ENCODE measurements at places on chromosomes 5 and 9. TPM values are rescaled to one million over a fixed set of nuclear protein-coding genes. Genes with fewer than 3 reads are reported as not detected.

DNA sequence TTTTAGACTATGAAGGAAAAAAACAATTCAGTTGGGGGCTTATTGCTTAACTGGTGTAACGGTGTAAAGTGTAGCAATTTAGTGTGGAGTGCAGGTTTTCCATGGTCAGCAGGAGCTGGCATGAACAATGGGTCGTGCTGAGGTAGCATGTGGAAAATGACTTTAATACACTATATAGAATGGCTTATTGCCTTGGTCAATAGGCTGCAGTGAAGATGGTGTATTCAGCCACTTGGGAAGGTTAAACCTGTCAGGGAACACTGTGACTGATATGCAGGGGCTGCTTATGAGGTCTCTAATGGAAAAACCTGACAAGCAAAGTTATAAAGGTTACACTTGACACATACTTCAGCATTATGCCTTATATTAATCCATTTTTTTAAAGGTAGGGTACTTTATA, 764.7 kb upstream of the ARRDC3 start:
- DNase-seq: no peak

DNA sequence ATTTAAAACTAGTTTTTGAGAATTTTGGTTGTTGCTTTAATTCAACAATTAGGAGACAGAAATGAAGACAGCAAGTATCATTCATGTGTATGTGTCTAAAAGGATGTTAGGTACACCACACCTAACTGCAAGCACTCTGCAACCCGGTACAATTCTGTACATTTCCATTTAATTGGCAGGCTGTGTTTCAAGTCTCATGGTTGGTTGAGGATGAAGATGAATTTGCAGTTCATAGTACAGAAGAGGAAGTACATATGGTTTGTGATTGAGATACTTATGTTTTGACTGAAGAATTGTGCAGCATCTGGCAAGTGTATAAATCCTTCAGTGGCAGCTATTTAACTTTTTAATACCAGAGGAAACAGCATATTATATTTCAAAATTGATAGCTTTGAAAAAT, 628.7 kb upstream of the ZNF608 start:
- no peak for DNase-seq

- no peak for DNase-seq
These were observed 142.7 kb downstream of the SGCD start for GRCh38 chr5:156469636-156470035.

- DNase-seq: peak; percentile 91
These were observed 39.8 kb upstream of the RANBP6 start for GRCh38 chr9:6055216-6055615.

GRCh38 chr9:69324549-69325401, at the start of gene ENTREP1:
ENTREP1 (plus strand) TSS chr9:69325215; CDS start chr9:69325310, 95 bp downstream.
- peak; percentile 44 for DNase-seq

DNA sequence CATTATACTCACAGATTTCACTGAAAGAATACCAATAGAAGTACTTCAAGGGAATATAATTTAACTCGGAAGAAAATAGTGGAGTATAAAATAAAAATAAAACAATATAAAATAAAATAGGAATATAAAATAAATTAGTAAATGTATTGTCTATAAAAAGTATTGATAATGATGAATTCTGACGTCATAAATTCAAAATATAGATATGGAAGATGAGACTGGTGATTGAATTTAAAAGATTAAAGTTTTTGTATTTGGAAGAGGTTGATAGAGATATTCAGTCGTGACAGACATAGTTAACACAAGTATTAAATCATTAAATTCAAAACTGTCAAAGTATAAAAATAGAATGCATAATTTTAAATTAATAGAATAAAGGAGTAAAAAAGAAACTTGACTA, 964.9 kb upstream of the C9orf72 start:
- no peak for DNase-seq

DNA sequence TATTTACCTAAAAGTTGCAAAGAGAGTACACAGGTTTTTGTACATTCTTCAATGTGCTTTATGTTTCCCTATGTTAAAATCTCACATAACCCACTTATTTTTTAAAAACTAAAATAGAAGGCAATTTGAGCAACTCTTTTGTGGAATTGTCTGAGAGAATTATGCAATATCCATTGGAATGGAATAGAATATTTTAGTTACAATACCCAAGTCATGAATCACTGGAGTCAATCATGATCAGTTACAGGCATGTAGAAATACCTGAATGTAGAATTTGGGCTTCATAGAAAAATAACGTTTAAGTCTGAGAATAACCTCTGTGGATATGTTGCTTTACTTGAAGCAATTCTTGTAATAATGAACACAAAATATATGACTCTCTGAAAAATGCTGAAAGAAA, 143.3 kb downstream of the FGF10 start:
- peak; percentile 8 for DNase-seq

DNA sequence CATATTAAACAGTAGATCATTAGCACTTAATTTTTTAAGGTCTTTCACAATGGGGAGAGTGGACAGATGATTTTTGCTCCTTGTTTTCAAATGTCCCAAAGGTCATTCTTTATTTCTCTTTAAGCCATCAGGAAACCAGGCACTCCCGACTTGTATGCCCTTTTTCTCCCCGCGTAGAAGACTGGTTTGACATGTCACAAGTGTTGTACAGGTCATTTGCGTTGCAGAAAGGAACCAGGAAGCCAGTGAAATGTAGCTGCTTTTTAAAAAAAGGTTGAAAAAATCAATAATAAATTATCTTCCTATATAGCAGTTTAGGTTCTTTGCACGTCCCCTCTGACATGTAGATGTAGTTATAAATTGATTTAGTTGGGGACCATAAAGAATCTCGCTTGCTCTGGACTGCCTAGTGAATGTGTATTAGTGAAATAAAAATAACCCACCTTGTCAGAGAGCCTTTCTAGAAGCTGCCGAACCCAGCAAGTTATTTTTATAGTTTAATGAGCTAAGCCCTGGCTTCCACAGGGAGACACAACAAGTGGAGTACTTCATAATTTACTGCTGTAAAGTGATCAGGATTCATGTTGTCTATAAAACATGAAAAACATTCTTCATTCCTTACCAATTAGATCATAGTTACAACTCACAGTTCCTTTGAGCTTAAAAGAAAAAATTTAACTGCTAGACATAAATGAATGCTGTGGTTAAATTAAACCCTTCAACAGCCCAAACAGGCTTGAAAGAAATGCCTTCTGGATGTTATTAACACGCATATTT, 404.6 kb downstream of the CSNK1G3 start:
- DNase-seq: peak; percentile 64

DNA sequence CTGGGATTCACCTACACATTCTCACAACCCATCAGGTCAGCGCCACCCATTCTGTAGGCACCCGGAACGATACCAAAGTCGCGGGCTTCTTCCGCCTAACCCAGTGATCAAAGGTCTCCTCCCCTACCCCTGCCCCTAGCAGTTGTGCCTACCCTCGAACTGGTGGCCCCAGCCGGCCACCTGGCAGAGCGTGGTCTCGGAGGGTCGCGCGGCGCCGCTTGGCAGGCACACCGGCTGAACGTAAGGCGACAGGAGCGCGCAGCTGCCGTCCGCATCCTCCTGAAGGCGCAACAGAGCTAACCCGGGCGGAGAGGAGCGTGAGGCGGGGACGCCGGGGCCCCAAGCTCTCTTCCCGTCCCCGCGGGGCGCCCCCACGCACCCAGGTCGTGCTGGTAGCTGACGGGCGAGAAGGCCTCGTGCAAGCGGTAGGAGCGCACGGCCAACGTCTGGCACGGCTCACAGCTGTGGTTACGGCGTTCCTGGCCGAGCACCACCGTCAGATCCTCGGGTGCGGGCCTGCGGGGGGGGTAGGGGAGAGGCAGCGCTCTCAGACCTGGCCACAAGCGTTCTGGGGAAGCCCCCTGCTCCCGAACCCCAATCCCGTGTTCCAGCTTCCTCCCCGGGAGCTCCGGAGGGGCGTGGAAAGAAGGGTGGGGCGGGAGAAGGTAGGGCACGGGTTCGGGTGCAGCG, 2.8 kb upstream of the PFN3 start:
- peak; percentile 50 for DNase-seq

GRCh38 chr5:14407746-14408175, 173.8 kb upstream of the OTULINL start:
- peak; percentile 80 for DNase-seq

GRCh38 chr5:162227075-162227474, 159.5 kb downstream of the GABRG2 start:
- no peak for DNase-seq

DNA sequence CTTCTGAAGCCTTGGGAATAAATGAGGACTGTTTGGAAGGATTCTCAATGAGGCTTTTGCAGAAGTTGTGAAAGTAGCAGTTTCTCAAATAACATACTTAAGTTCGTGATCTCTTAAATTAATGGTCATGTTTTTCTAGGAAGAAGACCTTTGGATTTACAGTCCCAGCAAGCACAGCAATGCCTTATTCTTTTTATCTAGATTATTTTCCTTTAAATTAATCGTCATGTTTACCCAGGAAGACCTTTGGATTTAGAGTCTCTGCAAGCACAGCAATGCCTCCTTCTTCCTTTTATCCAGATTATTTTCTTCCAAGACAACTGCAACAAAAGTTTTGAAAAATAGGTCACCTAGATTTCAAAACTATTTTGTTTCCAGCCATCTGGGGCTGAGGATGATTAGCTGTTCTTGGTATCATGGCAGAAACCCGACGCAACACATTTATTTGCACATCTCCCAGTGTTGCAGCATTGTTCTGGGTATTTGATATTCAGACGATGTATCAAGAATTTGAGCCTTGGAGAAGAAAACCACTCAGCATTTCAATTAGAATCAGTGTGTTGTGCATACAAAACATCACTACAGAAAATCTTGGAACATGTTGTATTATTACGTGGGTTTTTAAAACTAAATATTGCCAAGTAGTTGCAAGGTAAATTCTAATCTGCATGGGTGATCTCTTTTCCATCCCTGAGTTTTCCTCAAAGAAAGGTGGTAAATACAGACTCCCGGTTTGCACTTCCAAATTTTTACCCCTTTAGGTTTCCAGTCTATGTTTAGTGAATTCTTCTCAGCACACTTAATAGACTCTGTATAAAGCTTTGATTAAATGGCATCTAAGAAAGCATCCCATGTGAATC, 50.9 kb downstream of the JAKMIP2 start:
- no peak for DNase-seq

- DNase-seq: no peak
These were observed 143.9 kb downstream of the OR2K2 start for GRCh38 chr9:111186021-111186530.

DNA sequence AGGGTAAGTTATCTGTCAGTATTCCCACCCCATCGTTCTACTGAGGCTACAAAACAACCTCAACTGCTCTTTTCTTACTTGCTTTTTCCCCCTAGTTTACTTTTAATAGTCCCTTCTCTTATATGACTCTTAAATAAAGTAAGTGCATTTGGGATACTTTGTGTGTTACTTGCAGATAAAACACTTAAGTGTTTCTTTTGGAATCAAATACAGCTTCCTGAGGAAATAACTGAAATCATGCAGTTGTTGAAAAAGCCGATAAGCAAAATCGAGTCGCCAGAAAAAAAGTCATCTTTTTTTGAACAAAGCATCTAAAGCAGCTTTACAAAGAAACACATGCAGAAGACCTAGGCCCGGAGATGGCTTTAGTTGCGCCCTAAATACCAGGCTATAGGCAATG, 53.5 kb upstream of the EPB41L4A start:
- no peak for DNase-seq

DNA sequence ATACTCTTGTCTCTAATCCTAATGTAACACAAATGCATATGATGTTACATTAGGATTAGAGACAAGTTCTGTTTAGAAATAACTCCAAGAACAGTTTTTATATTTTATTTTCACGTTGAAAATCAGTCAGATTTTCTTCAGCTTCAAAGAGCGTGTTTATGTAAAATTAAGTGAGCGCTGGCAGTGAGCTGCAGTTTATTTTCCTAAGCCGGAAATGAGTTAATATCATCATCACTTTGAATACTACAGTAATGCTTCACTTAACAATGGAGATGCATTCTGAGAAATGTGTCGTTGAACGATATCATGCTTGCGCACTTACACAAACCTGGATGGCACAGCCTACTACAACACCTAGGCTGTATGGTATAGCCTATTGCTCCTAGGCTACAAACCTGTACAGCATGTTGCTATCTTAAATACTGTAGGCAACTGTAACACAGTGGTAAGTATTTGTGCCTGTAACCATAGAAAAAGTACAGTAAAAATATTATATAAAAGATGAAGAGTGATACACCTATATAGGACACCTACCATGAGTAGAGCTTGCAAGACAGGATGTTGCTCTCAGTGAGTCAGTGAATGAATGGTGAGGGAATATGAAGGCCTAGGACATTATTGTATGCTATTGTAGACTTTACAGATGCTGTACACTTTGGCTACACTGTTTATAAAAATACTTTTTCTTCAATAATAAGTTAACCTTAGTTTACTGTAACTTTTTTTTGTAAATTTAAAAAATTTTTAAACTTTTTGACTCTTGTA, 65.9 kb upstream of the C5orf46 start:
- DNase-seq: no peak

- DNase-seq: no peak
These were observed 147.2 kb downstream of the IZUMO3 start for GRCh38 chr9:24398466-24398865.

DNA sequence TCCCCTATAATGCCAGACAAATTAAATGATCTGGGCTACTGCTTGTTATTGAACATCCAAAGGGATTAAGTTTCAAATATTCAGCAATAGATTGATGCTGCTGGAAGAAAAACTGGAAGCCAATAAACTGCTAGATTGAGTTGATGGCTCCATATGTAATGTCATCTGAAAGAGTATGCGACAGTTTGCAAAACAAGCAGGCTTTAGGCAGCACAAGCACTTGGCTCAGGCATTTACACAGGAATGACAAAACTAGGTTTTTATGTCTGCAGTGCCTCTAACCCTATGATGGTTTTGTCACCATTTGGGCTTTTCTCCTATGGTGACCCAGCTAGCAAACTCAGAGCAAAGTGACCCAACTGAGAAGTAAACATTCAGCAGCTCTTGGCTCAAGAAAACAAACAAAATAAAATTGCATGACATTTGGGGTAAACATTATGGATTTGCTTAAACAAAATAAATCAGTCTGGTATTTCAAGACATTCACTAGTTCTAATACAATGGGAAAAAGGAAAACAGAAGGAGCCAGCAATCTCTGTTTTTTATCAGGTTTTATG, 978.5 kb downstream of the DTWD2 start:
- no peak for DNase-seq

- no peak for DNase-seq
These were observed 62.7 kb downstream of the RETREG1 start for GRCh38 chr5:16554110-16554509.

DNA sequence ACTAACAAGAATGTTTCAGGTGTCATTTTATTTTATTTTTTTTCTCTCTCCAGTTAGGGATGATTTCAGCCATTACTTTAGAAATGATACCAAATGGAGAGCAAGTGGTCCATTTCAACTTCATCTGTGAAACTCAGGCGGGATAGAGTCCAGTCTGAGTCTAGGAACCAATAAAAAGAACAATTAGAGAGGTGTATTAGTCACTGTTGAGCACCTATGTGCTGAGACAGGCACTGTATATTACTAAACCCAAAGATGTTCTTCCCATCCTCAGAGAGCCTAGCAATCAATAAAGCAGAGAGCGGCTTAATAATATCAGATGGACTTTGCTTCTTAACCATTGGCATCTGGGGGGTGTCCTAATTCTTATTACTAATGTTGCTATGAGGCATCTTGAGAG, 410.3 kb upstream of the SLC24A2 start:
- no peak for DNase-seq

GRCh38 chr5:133756756-133757155, 144.4 kb upstream of the FSTL4 start:
- no peak for DNase-seq

The SOX30 gene
- not detected for total RNA-seq

The C6 gene
- not detected for total RNA-seq

The ZNF474 gene
- total RNA-seq: 0.43 TPM

The DIPK1B gene
- not detected for total RNA-seq

The TAF11L5 gene
- not detected for total RNA-seq

The PCDHB3 gene
- 1.1 TPM for total RNA-seq

The LVRN gene
- not detected for total RNA-seq

The AFAP1L1 gene
- 0.38 TPM for total RNA-seq

The ISL1 gene
- total RNA-seq: not detected
